ENCODE measurements at places on chromosomes 11 and 22.

DNA sequence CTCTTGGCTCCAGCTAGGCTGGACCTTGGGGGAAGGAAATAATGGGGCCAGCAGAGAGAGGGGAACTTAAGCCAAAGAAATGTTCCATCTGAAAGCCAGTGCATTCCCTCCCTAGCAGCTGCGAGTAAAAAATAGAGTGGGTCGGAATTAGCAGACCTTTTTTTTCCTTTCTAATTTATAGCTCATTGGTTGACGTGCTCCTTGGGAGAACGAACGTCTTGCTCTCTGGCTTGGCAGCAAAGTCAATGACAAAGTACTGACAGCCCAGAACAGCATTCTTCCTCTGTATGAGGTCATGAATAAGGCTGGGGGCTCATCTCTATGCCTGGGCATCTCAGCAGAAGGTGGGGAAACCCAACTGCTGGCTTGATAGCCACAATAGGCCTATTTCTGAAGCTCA lies 65.0 kb downstream of the SEZ6L start:
- no peak for DNase-seq

DNA sequence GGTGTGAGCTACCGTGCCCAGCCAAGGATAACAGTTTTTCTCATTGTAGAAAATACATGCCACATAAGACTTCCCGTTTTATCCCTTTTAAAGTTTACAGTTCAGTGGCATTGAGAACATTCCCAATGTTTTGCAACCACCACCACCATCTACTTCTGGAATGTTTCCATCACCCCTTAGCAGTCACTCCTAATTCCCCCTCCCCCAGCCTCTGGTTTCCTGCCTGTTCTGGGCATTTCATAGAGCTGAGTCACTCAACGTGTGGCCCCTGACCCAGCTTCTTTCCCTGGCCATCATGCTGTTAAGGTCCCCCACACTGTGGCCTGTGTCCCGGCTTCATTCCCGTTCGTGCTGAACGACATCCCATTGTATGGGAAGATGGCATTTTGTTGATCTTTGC lies 30.7 kb downstream of the FGF4 start:
- DNase-seq: peak; percentile 81

GRCh38 chr11:12683874-12684273 lies 9.7 kb downstream of the TEAD1 start:
- no peak for DNase-seq

DNA sequence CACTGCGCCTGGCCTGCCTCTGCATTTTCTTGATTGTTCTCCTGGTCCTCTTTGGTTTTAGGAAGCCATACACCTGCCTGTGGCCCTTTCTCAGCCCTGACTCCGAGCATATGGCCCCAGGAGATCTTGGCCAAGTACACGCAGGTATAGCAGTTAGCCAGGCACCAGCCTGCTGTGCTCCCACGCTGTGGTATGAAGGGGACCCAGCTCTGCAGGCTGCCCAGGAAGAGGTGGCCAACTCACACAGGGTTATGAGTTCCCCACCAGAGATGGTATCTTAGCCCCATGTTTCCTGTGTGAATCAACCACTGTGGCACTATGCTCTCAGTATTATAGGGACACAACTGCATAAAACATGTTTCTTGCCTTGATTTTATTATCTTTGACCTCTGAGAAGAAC lies 31.1 kb downstream of the SGSM3 start:
- DNase-seq: no peak

GRCh38 chr22:17641269-17641668 lies 2.7 kb downstream of the BCL2L13 start:
- no peak for DNase-seq

DNA sequence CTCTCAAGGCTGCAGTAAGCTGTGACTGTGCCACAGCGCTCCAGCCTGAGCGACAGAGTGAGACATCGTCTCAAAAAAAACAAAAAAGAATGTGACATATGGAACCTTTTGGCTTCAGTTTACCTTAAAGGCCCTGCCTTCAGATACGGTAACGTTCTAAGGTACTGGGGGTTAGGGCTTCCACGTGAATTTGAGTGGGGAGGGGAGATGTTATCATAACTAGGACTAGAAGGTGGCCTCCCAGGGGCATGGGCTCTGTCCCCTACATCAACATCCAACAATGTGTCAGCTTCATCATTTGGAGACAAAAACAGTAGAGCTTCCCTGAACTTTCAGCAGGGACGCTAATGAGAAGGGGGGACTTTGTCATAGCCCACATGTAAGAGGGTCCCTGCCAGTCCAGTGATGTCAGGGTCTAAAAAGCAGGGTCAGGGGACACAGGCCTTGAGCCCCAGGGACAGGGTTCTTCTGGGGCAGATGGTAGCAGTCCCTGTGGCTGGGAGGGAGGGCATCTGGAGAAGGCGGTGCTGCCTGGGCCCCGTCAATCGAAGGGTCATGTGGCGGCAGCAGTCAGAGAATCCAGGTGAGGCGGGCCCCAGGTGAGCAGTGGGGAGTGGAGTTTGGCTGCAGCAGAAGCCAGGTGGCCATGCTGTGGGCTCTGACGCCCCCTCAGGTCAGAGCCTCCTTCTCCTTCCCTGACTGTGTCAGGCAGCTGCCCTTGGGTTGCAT lies 79.8 kb downstream of the BCR start:
- no peak for DNase-seq

GRCh38 chr11:86156397-86156955 lies 87.6 kb upstream of the PICALM start:
- no peak for DNase-seq

GRCh38 chr11:66595245-66595904 lies 2.4 kb downstream of the CCS start:
- peak; percentile 89 for DNase-seq

- DNase-seq: no peak
Measured at GRCh38 chr22:17228725-17229126, 9.5 kb upstream of the ADA2 start.

- no peak for DNase-seq
Measured at GRCh38 chr11:16807306-16807705, 68.9 kb downstream of the C11orf58 start.

DNA sequence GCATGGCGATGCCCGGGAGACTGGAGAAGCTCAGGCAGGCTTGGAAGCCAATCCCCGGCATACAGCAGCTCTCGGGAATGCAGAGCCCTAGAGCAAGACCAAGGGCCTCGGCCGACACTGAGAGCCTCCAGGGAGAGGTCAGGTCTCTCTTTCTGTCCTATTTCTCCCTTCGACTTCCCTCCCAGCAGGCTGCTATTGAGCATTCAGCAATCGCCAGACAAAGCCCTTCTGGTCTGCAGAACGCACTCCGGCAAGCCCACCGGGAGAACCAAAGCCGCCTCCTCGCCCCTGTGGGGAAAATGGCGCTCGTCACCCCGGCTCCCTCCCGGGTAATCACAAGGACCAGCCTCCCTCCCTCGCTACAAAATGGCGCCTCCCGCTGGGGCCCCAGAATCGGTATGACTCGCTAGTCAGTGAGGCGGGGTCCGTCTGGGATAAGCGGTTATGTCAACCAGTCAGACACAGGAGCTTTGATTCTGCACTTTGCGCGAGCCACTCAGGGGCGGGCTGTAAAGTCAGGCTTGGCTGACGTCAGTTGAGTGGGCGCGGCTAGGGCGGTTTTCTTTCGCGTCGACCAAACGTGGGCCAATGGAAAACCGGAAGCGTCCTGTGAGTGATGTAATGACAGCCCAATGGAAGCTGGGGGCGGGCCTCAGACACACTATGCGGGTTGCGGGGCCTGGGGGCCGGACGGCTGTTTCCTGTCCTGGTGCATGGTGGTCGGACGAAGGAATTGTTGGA lies at the start of gene ZNF143:
Gene ZNF143 (plus strand): TSS at position 691 of the 741 bp plus-strand sequence. CDS start 10,297 bp downstream, outside the sequence.
- peak; percentile 100 for DNase-seq

DNA sequence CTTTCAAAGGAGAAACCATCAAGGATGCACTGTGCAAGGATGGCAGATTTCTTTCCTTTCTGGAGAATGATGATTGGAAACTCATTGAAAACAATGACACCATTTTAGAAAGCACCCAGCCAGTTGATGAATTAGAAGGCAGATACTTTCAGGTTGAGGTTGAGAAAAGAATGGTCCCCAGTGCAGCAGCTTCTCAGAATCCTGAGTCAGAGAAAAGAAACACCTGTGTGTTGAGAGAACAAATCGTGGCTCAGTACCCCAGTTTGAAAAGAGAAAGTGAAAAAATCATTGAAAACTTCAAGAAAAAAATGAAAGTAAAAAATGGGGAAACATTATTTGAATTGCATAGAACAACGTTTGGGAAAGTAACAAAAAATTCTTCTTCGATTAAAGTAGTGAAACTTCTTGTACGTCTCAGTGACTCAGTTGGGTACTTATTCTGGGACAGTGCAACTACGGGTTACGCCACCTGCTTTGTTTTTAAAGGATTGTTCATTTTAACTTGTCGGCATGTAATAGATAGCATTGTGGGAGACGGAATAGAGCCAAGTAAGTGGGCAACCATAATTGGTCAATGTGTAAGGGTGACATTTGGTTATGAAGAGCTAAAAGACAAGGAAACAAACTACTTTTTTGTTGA lies 9.8 kb downstream of the FAM111A start:
- no peak for DNase-seq

DNA sequence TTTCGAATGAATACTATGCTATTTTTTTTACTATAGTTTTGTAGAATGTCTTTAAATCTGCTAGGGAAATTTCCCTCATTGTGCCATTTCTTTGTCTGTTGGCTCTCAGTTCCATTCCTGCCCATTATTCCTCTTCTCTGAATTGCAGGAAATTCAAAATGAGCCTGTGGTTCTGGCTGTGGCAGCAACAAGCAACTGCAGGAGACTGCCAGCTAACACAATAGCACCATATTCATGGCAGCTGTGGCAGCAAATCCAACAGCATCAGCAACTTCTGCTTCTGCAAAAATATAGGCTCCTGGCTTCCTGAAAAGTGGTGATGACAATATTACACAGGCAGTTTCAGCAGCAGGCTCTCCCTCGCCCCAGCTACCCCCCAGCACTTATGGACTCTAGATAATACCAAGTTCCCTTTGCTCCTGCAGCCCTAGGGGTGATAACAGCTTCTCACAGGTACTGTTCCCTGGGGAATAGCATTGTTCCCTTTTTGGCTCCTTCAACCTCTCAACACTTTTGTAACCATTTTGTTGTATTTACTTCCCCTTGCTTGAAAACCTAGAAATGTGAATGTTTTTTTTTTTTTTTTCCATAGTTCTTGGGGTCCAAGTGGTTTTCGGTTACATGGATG lies 9.3 kb downstream of the PATE4 start:
- no peak for DNase-seq

DNA sequence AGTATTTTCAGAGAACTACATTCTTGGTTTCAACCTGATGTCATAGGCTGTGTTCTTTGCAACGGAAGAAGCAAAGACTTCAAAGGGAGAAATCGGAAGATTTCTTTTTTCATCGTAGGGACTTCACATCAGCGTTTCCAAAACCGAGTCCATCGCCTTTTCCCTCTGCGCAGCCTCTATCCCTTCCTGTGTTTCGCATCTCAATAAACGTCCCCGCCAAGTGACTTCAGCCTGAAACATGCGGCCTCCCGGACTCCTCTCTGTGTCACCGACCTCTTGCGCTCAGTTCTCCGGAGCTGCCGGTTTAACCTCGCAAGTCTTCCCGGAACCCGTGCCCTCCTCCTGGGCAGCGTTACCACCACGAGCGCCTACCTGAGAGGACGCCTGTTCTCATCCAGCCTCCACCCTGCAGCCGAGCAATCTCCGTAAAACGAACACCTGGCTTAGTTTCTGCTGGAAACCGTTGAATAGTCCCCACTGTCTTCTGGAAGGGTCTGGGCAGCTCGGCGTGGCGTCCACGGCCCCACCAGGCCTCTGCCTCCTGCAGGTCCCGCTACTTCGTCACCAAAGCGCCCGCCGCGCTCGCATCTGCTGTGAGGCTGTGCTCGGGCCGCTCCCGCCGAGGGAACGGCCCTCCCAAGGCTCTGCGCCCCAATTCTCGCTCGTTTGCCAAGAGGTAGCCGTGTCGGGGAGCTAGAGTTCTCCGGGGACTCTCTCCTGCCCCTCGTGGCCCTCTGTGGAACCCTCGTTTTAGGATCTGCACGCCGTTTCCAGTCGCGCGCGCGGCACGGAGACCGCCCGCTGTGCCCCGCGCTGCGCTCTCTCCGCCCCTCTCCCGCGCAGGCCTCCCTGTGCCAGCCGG lies at the start of gene GLB1L3:
Gene GLB1L3 (plus strand): TSS at position 846 of the 862 bp plus-strand sequence. CDS start 362 bp downstream, outside the sequence.
- DNase-seq: peak; percentile 29

- DNase-seq: no peak
Measured at GRCh38 chr22:23563111-23563510, 17.0 kb downstream of the IGLL1 start.

GRCh38 chr11:85596886-85597285 lies 30.3 kb downstream of the DLG2 start:
- DNase-seq: no peak

GRCh38 chr11:2419638-2420501 lies 19.3 kb downstream of the TSSC4 start:
- DNase-seq: peak; percentile 86

DNA sequence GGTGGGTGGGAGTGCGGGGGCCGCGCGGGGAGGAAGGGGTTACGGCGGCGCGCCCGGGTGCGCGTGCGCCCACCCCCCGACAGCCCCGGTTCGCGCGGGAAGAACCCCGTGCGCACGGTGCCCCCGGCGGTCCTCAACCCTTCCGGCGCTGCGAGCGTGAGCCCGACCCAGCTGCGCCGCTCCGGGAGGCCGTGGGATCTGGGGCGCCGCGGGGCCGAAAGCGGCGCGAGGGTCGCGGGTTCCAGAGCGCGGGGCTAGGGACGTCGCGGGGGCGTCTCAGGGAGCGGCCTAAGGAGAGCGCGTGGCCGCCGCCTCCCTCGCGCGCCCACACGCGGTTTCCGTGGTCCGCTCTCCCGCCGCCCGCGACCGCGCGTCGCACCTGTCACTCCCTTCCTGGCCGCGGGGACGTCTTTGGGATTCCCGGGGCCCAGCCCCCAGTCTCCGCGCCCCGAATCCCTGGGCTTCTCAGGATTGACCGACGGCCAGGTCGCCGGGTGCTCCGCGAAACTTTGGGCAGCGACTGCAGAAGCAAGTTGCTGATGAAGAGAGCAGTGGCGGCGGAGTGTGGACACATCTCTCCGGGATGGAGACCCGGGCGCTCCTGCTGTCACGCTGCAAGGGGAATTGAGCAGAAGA lies 582 bp downstream of the SREBF2 start:
- no peak for DNase-seq

DNA sequence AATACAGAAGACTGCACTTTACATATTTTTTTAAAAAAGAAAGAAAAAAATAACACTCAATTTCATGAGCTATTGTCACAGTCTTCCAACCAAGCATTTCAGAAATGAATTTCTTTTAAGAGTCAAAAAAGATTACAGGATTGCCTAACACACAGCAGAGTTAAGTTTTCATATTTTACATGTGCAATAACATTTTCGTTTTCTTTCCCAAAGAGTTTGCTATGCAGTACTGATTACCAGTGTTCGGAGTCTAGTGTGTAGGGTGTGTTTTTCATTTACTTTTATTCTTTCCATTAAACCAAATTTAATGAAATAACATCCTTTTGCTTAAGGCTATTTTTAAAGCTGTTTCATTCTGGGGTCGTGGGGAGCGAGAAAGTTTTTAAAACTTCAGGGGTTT lies 53.2 kb downstream of the MN1 start:
- peak; percentile 59 for DNase-seq

- DNase-seq: no peak
Measured at GRCh38 chr22:41620589-41621098, at the start of gene DESI1. Gene DESI1 (minus strand): TSS chr22:41621043. CDS start chr22:41620839, 204 bp downstream.

DNA sequence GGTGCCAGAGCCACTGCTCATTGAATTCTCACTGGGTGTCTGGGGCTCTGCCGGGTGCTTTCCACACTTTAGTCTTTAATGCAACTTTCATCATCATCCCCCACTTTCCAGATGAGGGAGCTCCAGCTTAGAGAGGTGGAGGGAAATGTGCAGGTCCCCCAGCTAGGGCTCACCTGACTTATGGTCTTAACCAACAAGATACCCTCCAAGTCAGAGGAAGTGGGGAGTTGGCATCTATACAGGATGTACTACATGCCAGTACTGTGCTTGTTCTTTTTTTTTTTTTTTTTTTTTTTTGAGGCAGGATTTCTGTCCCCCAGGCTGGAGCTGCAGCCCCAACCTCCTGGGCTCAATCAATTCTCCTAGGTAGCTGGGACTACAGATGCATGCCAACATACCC lies 26.3 kb downstream of the C22orf42 start:
- no peak for DNase-seq

All from choroid plexus epithelial cell (primary cell).